8988T (cell line): ENCODE measurements at places on chromosomes 12 and 14.

DNA sequence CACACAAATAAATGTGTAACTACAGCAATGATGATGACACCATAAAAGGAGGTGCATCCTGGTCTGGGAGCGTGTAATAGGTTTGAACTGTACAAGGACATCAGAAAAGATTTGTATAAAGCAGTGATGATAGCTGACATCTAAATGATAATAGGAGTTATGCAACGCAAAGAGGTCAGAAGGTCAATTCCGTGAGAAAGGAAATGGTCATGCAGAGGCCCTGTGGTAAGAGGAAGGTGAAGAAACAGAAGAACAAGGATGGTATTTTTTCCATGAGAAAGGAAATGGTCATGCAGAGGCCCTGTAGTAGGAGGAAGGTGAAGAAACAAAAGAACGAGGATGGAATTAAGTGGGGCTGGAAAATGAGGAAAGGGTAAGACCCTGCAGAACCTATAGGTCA is 106.7 kb upstream of the TMPO start:
- no peak for DNase-seq

DNA sequence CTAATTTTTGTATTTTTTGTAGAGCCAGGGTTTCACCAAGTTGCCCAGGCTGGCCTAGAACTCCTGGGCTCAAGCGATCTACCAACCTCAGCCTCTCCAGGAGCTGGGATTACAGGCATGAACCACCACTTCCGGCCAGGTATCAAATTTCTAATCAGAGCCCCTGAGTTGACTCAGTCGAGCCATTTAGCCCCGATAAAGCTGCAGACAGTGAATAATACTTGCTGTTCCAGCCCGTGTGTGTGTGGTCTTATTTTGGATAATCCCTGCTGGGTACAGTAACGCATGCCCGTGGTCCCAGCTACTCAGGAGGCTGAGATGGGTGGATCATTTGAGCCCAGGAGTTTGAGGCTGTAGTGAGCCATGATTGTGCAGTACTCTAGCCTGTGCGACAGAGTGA is 57.0 kb downstream of the TEAD4 start:
- no peak for DNase-seq

DNA sequence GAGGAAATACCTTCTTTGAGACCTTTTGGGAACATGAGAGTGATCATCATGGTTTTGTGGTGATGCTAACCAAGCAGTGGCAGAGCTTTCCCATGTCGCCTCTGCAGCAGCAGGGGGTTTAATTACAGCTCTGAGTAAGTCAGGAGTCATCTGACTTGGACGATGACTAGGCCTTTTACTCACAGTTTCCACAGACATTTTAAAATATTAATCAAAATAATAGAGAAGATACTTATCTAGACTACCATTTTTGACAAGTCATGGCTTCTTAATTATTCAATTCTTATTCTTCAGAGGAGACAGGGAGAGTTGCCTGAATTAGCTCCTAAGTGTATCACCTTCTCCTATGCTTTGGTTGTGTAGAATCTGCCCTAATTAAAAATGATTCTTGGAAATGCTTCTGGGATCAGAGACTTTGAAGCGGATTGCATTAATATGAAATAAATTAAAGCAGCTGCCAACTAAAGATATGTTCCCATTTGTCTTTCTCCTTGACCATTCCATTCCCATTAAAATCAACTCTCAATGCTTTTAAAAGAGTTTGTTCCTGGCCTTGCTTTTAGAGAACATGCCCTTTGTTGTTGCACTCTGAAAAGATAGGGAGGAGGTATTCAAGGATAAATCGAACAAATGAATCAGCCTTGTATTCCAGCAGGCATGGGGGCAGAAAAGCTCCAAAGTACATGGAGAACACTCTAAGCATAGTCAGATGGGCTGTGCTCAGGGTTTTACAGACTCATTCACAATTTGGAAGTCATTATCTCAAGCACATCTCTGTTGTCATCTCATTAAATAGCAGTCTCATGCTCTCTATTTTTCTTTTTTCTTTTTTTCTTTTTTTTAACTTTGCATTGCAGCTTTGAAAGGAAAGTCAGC is 7.7 kb upstream of the IFNG-AS1 start:
- no peak for DNase-seq

- no peak for DNase-seq
These were observed 167.1 kb downstream of the DUSP6 start for GRCh38 chr12:89185181-89185580.

- no peak for DNase-seq
These were observed 42.6 kb upstream of the POC1B start for GRCh38 chr12:89568484-89568883.

DNA sequence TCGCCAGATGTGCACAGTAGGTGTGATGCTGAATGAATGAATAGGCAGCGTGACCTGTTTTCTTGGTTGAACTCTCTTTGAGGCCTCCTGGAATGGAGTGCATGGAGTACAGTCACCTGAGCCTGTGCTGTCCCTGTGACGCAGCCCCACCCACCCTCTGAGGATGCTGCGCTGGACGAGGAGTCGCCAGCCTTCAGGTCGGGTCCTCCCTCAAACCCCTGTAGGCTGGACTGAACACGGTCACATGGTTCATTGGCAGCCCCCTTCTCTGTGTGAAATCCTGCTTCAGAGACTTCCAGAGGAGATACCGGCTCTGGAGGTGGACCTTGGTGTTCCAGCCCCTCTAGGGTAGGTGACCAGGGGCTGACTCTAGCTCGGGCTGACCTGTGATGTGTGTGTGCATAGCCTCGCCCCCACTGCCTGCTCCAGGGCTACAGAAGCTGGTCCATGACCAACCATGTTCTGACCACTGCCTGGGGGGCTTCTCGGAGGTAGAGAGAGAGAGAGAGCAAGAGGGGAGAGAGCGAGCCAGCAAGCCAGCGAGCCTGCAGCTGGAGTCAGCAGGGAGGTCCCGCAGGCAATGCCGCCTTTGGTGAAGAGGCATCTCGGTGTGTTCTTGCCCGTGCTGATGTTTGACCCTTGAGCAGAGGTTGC is 158.0 kb upstream of the RTL1 start:
- DNase-seq, result no peak

DNA sequence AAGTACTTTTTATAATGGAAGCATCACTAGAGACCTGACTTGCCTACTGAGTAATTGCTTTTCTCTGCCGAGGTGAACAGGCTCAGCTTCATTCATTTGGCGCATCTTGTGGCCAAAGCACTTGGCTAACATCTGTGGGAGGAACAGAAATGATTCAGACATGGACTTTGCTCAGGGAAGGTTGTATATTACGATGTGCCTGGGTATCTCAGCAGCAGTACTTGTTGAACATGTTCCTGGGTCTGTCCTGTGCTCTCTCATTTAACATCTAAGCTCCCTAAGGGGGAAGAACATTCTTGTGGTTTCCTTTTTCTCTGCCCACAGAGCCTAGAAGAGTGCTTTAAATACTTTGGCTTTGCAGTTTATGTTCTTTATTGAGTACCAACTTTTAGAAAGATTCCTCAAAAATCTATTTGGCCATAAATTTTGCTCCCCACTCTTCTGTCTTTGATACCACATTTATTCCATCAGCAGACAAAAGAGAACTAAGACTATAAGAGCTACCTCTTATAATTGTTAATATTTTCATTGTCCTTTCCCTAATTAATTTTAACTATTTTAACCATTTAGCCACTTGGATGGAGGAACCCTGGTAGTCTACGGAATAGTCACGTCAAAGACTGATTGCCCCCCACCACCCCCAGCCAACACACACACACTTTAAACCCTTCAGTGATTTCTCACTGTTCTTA is 101.2 kb upstream of the EGLN3 start:
- no peak for DNase-seq

DNA sequence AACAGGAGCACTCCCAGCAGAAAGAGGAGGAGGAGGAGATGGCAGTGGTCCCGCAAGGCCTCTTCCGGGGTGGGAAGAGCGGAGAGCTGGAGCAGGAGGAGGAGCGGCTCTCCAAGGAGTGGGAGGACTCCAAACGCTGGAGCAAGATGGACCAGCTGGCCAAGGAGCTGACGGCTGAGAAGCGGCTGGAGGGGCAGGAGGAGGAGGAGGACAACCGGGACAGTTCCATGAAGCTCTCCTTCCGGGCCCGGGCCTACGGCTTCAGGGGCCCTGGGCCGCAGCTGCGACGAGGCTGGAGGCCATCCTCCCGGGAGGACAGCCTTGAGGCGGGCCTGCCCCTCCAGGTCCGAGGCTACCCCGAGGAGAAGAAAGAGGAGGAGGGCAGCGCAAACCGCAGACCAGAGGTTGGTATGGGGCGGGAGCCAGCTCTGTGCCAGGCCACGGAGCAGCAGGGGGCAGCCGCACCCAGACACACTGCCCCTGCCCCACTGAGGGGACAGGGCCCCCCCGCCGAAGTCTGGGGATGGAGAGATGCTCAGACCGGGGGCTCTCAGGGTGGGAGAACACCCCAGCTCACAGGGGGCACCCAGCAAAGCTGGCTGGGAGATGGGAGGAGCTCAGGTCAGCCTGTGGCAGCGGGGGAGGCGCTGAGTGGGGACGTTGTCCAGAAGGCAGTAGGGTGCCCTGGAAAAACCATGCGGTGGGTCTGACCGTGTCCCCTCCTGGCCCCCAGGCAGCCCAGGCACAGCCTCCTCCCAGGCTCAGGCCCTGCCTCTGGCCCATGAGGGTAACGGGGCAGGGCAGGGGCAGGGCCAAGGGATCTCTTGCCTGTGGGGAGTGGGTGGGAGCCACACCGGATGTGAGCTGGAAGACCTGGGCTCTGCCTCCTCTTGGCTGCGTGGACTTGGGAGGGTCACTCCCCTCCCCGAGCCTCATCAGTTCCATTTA is 9.8 kb downstream of the CHGA start:
- DNase-seq, result no peak

GRCh38 chr12:130338794-130339601 is 1.3 kb downstream of the PIWIL1 start:
- no peak for DNase-seq

- no peak for DNase-seq
These were observed 39.1 kb downstream of the DDHD1 start for GRCh38 chr14:53113989-53114388.

DNA sequence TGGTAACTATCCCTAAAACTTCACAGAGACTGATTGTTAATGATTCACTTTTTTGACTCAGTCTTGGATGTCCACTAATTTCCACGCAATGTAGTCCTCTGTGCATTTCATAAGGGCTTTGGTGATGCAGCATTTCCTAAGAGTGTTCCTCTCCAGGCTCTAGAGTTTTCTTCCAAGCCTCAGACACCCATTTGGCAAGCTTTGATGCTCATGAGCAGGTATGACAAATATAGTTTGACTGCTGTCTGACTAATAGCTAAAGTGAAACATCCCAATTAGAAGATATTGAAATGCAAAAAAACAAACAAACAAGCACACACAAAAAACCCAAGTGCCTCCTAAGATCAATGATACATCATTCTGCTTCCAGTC is 1.5 kb upstream of the VAMP1 start:
- no peak for DNase-seq

DNA sequence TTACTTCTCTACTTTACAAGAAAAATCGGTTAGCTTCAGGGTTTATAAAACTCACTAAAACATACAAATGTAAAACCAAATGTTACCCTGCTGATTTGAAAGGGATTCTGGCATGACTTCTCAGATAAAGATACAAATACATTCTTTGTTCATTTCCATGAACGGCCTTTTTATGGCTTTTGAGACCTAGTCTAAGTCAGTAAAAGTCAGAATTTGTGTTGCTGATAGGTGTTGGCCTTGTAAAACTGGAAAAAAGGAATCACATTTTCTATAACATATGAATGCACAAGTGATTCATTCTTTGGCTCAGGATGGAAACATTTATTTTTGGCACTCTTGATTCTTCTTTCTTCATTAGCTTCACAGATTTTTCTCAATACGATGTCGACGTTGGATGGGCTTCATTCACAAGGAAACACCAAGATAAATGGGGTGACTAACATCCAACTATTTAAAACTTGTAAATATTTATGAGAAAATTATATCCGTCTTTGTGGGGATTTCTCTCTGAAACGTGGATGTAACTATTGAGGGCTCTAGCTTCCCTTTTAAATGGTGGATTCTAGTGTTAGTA is 27.0 kb upstream of the CPM start:
- DNase-seq, result no peak

- no peak for DNase-seq
These were observed 11.2 kb upstream of the DYNC1H1 start for GRCh38 chr14:101953151-101953550.

- DNase-seq, result no peak
These were observed 202.5 kb upstream of the LRIG3 start for GRCh38 chr12:59122784-59123183.

DNA sequence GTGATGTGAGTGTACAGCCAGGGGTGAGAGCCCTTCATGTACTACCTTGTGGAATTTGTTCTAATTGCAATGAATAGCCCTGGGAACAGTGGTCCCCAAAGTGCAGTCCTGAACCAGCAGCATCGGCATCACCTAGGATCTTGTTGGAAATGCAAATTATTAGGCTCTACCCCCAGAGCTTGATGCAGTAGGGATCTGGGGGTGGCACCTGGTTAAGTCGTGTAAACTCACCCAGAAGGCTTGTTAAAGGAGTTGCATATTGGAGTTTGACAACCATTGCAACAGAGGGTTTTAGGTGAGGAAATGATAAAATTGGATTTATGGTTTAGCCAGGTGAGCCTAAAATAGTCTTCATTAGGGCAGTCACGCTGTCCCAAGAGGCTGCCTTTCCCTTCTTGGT is 73.2 kb downstream of the PLEKHG3 start:
- no peak for DNase-seq

- no peak for DNase-seq
These were observed 439.6 kb upstream of the CCDC196 start for GRCh38 chr14:66046591-66046990.

DNA sequence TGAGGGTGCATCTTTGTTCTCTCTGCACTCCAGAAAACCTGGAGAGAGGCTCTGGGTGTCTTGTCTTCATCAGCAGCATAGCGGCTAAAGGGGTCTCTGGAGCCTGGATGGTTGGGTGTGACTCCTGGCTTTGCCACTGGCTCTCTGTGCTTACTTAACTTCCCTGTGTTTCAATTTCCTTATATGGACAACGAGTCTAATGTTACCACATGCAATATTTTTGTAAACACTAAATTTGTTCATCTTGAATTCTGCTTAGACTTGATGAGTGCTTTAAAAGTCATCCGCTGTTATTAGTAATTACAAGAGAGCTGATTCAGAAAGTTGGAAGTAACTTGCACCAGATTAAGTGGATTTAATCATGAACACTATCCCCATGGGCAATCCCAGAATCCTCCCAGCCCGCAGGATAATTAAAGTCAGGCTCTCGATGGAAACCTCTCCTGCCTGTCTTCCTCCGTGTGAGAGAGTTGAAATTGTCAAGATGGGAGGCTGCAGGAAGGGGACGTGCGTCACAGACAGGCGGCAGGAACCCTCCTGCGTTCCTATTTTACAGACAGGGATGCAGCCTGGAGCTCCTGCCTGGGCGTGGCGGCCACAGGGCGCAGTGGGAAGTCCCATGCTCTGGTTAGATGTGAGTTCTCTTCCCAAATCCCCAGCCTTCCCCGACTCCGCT is 201.2 kb downstream of the TTC8 start:
- no peak for DNase-seq

DNA sequence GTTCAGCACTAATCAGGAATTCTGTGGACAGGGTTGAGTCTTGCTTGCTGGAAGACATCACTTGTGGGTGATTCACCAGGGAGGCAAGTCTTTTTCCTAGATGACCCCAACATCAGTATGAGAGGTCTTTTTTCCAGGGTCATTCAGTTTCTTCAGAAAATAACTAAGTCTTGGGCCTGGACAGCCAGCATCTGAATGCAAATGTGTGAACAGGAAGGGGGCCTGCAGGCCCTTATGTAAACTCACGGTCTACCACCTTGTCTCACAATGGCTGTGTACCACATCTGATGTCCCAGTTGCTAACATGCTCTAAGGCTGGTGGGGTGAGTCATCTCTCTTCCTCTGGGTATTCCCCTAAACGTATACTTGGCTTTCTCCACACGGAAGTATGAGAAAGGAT is 79.2 kb downstream of the HECTD4 start:
- DNase-seq, result no peak
